Bronchial epithelial cell (primary cell): ENCODE measurements at places on chromosomes 4 and X. TPM values are rescaled to one million over a fixed set of nuclear protein-coding genes. Genes with fewer than 3 reads are reported as not detected.

XPNPEP2 gene
- not detected in 2 replicates for total RNA-seq

PRRG1 gene
- total RNA-seq = 4.5 and 5.6 TPM in 2 replicates

RTL3 gene
- not detected in 2 replicates for total RNA-seq

CTAG2 gene
- total RNA-seq = not detected in 2 replicates

PDGFRA gene
- total RNA-seq = 0.26 and 2.1 TPM in 2 replicates

SPANXN4 gene
- total RNA-seq = not detected in 2 replicates

DNA sequence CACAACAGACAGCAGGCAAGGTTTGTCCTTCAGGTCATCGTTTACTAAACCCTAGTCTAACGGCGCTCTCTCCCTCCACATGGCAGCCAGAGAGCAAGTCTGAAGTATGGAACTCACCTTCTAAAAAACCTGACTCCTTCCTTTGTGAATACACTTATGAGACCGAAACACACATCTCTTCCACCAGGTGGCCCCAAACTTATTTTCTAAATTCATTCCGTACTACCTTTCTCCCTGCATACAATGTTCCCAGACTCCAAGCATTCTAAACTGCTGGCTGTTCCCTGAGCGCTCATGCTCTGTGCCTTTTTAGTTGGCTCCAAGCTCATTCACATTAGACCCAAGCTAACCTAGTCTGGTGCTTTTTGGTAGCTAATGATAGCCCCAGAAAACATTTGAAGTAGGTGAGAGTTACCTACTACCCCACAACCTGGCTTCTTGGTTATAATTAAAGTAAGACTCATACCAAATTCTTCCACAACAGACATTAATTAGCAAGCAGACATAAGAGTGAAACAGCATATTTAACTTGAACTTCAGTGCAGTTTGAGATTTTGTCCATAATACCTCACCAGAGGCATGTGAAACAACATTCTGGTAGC, 67.6 kb upstream of the DCLK2 start:
- peak; percentile 61 for DNase-seq

DNA sequence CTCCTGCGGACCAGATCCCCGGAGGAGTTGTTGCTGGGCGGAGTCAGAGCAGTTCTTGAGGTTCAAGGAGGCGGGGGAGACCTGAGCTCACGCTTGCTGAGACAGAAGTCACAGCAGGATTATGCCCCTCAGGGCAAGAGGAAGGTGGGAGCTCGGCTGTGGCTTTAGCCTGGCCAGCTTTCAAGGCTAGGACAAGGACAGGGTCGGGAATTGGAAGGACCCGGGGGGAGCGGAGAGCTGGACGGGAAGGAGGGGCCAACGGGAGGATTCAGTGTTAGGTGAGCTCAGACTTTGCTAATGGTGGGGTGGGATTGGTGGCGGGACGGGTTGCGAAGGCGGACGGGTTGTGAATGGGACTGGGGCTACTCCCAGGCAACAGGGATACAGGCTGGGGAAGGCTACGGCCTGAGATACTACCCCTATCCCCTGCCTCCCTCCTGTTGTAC, at the start of gene RIBC1:
Gene RIBC1, plus strand, starts transcription at position 13 of the 446 bp plus-strand sequence. CDS start 3,404 bp downstream, outside the sequence.
- no peak for DNase-seq

- no peak for DNase-seq
These were observed 35.5 kb upstream of the BMPR1B start for GRCh38 chr4:94722270-94722669.

- DNase-seq = no peak
These were observed 1.1 kb downstream of the RAB39B start for GRCh38 chrX:155262970-155263754.

DNA sequence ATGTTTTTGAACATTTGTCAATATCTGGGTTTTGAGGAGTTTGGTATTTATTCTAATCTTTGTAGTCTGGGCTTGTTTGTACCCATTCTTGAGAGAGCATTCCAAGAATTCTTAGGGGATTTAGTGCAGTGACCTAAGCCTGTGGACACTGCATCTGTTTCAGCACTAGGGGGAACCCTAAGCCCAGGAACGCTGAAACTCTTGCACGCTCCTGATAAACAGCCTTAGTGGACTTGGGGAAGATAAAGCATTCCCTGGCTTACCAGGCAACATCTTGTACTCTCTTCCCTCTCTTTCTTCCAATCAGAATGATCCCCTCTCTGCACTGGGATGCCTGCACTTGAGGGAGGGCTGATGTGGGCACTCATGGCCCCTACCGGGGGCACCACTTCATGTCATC, 654.9 kb upstream of the HTR2C start:
- DNase-seq = peak; percentile 39

GRCh38 chr4:11074581-11075241, 354.0 kb downstream of the HS3ST1 start:
- no peak for DNase-seq

DNA sequence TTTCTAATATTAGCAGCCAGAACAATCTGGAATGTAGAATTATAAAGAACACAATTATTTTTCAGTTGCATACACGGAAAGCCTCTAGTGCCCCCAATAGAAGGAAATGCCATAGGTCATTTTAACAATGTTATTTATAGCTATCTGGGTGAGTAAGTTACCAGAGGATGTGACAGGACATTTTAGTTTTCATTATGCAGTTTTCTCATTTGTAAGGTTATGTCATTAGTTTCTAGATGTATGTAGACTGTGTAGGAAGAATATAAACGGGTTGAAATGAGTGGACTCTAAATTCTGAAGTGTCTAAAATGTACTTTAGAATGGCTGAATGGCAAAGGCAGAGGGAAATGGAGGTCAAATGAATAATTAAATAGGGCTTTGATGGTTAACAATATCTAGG, 213.3 kb downstream of the DTHD1 start:
- DNase-seq = no peak

DNA sequence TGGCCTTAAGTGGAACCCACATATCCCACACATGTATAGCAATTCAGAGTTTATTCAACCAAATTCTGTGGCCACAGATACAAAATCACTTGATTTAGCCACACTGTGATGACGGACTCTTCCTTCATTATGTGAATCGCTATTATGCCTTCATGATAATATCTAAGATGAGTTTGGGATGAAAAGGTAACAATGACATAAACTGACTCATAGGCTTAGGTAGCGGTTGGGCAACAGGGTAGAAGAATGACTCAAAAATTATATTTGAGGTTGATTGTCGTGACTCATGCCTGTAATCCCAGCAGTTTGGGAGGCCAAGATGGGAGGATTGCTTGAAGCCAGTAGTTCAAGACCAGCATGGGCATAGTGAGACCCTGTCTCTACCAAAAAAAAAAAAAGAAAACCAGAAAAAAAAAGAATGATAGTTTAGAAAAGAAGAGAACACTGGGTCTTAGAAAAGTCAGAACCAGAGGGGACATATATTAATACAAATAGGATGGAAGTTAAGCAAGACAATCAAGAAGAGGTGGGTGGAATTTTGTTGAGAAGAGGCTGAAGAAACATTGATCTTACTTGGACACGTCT, 70.4 kb upstream of the USP9X start:
- peak; percentile 84 for DNase-seq

DNA sequence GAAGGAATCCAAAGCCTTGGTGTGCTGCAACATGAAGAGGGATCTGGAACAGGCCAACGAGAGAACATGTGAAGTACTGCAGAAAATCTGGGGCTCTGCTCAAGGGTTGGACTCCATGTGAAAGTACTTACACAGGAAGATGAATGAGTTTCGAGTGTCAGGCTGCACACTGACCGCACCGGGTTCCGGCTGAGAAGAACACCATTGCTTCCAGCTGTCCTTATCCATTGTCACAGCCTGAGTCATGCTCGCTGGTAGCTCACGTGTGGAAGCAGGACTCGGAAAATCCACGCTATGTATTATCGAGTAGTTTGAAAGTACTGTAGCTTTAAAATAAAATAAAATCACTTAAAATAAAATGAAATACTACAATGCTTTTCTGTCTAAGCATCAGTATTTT, 50.4 kb upstream of the TBL1X start:
- no peak for DNase-seq
